ENCODE measurements at places on chromosomes 7 and 10.

DNA sequence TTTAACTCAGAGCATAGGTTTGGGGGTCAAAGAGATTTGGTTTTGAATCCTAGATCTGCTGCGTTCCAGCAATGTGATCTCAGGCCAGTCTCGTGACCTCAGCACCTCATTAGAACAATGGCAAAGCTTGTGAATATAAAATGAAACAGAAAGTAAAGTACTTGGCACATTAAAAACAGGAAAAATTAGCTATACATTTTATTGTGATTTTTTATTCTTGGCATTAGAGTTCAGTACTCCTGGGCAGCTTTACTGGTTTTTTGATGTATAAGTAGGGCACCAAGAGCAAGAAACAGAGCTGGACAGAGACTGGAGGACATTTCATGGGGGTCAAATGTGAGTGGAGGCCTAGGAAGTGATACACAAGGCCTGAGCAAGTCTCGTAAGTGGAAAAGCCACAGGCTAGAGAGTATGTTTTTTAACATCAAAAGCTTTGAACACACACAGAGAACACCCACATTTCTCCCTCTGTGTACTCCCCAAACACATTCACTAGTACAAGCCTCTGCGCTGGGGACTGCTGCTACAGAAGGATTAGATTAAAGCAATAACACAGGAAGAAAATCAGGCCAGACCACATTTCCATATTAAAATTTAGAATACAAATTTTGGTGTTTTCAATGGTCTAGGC is 157.2 kb upstream of the SLC25A13 start:
- peak; percentile 4 for DNase-seq

GRCh38 chr7:151349507-151349853 is 7.9 kb downstream of the NUB1 start:
- no peak for DNase-seq

DNA sequence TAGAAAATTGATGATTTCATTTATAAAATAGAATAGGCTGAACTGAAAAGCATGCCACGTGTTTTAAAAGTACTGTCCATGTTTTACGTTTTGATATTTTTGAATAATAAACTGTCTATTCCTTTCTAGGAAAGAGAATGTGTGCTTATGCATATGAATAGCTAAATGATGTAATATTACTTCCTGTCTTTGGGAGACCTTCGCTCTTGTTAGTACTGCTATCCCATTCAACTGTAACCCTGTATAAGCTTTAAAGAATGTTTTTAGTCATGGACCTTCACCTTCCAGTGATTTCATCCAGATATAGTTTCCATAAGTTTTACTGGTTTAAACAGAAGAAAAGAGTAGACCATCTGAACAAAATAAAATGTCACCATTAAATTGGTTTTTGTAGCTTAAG is 274.4 kb upstream of the SEMA3A start:
- no peak for DNase-seq

GRCh38 chr7:55260171-55260570 is 105.0 kb upstream of the LANCL2 start:
- no peak for DNase-seq

DNA sequence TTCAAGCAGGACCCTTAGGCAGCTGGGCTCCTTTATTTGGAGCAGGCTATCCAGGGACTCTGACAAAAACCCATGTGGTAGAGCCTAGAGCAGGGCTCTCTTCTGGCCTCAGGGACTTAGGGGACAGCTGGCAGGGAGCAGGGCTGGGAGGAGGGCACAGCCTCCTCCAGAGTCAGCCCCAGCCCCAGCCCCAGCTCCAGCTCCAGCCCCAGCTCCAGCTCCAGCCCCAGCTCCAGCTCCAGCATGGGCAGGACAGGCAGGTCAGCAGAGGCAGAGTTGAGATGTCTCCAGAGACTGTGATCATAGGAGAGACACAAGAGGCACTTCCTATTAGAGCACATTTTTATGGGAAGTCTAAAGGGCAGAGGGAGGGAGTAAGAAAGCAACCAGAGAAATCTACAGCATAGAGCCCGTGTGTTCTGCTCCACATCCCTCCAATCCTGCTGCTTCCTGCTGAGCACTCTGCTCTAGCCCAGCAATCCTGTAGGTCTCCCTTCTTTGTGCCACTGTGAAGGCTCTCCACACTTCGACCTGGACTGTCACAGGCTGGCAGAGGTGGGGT is 13.3 kb upstream of the C10orf53 start:
- no peak for DNase-seq

GRCh38 chr10:117743509-117743908 is 201.0 kb downstream of the EMX2 start:
- DNase-seq: no peak

GRCh38 chr10:72924351-72924750 is 30.3 kb downstream of the PLA2G12B start:
- no peak for DNase-seq

GRCh38 chr7:80385508-80385907 is 126.4 kb downstream of the GNAT3 start:
- no peak for DNase-seq

- DNase-seq: no peak
These were observed 24.1 kb downstream of the KAZALD1 start for GRCh38 chr10:101085846-101086245.

- DNase-seq: no peak
These were observed 498 bp upstream of the CALHM2 start for GRCh38 chr10:103452506-103453230.

DNA sequence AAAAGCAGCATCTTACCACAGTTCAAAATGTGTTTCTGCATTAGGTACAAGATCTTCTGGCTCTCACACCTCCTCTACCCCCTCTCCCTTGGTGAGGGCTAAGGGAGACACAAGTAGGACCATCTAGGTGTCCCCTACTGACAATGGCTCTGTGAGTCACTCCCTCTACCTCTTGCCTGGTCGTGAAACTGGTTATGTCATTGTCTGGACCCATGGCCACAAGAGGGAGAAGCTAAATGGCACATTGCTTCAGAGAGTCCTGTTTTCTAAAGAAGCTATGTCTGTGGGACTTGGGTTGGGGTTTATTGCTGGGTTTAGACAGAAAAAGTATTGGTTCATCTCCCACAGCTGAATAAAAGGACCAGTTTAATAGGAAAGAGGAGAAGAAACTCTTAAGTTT is 4.0 kb upstream of the PLXNA4 start:
- DNase-seq: no peak

- no peak for DNase-seq
These were observed 60.6 kb downstream of the PUS7 start for GRCh38 chr7:105461518-105461917.

DNA sequence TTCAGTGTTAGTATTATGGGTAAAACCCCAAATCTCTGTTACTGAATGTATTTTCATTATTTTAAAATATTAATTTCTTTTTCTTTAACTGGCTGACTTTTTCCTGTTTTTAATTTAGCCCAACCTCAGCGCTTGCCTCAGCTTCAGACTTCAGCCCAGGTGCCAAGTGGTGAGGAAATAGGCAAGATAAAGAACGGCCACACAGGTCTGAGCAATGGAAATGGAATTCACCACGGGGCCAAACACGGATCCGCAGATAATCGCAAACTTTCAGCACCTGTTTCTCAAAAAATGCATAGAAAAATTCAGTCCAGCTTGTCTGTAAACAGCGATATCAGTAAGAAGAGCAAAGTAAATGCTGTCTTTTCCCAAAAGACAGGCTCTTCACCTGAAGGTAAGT is 57.5 kb downstream of the MDFIC start:
- no peak for DNase-seq

DNA sequence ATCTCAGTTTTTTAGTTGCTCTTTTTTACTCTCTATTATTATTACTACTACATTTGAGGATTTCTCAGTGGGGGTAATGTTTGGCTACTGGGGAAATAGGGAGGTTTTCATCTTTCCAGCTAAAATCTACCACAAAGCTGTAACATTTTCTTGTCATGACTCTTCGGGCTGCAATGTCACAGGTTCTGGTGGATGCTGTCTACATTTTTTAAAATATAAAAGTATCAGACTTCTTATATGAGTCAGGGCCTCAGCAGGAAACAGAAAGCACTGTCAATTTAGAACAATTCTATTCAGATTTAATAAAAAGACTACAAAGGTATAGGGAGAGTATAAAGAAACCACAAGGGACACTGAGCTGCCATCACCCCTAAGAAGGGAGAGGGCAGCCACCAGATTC is 61.6 kb downstream of the DNAJC12 start:
- DNase-seq: no peak

DNA sequence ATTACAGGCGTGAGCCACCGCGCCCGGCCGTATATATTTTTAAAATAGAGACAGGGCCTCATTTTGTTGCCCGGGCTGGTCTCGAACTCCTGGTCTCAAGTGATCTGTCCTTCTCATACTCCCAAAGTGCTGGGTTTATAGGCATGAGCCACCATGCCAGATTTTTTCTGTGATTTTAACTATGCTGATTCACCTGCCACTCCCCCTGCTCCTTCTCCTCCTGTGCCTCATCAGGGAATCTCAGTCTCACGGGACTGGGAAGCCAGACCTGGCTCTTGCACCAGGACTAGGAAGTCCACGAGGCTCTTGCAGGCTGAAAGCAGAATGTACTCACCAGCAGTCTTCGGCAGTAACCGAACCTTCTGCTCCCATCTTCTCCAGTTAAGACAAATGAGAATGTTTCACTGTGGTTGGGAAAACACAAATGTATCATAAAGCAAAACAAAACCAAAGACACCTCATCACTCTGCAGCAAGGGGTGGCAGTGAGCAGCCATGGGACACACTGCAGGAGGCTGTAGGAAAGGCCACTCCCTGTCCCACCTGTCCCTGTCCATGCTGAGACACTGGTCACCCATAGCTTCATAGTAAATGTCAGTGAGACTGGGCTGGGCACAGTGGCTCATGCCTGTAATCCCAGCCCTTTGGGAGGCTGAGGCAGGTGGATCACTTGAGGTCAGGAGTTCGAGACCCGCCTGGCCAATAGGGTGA is 78.7 kb upstream of the MKRN1 start:
- no peak for DNase-seq

DNA sequence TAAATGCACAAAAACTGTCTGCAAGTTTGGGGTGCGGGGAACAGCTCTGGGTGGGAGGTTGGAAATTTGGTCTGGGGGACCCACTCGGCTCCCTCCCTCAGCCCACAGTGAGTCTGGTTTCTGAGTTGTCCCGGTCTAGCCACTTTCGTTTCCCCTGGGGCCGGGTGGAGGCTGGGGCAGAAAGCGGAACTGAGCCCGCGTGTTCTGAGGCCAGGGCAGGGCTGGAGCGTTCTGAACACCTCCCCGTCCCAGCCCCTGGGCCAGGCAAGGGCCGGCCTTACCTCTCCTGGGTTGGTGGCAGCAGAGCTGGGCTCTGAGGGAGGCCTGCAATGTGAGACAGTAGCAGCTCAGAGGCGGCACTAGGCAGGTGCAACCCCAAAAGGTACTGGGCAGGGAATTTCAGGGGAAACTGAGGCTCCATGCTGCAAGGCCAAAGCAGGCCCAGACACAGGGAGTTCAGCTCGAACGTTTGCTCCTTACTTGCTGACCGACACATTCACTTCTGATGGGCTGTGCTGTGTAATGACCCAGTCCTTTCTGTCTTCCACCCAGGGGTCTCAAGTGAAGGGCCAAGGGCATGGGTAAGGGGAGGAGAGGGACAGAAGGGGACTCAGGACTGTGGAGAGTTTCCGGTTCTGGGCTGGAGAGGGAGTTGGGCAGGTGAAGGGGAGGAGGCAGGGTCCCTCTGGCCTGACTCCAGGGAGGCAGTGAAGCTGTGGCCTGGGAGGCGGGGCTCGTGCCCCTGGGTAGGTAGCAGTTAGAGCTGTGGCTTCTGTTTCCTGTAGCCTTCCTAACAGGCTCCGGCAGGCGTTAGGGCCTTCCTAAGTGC is 3.0 kb downstream of the IRF5 start:
- peak; percentile 33 for DNase-seq

GRCh38 chr10:126013489-126014281 is 117.3 kb downstream of the FANK1 start:
- no peak for DNase-seq

- DNase-seq: peak; percentile 50
These were observed 4.6 kb downstream of the UFSP1 start for GRCh38 chr7:100884736-100885439.

- DNase-seq: no peak
These were observed 41.9 kb upstream of the IL15RA start for GRCh38 chr10:6019010-6019782.

DNA sequence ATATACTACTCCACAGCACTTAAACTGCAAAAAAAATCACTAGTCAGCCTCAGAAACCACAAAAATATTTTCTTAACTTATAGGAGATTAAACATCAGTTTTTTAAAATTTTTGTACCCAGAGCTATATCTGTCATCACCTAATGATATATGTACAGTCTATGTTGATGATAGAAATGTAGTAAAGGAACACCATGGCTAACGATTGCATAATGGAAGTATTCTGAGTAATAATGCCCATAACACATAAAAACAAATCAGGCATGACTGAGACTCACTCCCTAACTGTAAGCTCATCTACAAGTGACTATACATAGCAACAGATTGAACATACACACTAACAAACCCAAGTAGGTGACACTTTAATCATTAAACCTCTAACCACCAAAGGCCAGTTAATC is 51.3 kb downstream of the TSPAN12 start:
- no peak for DNase-seq

GRCh38 chr10:47261121-47261520 is 38.9 kb upstream of the GDF10 start:
- peak; percentile 71 for DNase-seq
